NCI-H1105 treated with DMSO at 0.1 percent for 48 hours (cell line): ENCODE measurements at places on chromosomes 12 and 14.

DNA sequence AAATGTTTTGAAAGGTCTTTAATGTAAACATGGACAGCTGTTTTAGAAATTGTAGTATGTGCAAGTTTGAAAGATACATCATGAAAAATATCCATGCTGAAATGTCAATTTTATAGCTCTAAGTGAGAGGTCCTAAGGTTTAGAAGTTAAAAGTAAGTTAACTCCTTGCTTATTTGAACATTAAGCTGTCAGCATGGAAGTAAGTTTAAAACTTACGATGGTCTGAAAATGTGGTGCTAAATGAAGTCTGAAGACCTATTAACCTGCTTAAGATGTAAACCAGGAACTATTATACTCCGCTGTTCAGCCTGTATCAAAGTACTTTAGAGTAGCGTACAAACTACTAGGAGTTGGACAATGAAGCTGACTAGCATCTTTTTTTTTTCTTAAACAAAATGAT, 1082.4 kb downstream of the TMTC2 start:
- no peak for DNase-seq

DNA sequence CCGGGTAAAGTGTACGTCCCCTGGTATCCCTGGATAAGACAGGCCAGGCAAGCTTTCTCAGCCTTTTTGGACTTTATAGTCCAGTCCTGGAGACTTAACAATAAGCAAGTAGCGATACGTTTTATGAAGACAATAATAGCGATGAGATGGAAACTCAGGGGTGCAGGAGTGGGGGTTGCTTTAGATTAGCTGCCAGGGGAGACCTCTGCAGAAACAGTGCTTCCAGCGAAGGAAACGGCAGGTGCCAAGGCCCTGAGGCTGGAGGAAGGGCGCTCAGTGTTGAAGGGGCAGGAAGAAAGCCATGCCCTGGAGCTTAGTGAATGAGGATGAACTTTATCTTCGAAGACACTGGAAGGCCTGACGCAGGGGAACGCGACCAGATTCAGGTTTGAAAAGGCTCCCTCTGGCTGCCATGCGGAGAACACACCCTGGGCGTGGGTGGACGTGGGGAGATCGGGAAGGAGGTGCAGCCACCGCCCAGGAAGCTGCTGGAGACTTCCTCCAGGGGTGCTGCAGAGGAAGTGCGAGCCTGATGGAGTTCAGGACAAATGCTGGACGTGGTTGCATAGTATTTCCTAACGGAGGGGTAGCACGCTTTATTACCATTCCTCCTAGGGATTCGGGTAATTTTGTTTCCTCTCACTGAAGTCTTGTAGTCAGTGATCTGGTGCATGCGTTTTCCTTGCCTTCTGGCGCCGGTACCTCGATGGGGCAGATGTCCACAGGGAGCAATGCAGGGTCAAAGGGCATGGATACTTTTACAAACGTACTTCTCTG, 26.1 kb upstream of the UBC start:
- no peak for DNase-seq

- DNase-seq: no peak
These were observed 1.1 kb upstream of the GMFB start for GRCh38 chr14:54489731-54490444.

DNA sequence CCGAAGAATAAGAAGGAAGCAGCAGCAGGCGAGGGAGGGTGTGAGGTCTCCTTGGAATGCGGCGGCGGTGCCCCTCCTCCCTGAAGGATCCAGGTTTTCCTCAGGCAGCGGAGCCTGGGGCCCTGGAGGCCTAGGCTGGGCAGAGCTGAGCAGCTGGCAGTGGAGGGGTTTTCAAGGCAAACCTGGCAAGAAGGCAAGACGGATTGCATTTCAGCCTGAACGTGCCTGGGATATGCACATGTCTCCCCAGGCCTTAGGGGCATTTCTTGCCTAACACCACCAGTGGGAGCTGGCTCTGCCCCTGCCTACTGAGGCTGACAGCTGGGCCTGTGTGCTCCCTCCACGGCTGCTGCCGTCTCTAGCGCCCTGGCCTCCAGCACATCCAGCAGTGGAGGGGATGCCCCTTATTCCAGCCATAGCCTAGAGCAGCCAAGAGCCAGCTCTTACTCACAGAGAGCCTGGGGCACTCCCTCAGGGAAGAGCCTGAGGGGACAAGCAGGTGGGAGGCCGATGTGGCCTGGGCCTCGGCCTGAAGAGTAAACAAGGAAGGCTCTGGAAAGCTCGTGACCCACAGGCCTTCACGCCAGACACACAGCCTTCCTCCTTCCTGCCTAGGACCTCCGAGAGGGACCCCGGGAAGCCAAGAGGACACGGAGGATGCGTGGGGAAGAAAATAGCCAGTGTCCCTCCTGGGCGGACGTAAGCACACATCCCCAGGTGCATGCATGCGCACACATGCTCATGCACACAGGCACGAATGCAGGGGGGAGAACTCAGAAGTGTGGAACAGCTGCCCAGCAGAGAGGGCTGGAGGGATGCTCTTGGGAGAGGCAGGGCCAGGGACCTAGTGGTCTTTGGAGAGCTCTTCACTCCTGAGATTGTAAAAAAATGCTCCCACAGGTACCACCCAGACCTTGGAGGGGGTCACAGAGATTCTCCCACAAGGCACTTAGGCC, 23.0 kb upstream of the EIF2B2 start:
- DNase-seq: no peak

DNA sequence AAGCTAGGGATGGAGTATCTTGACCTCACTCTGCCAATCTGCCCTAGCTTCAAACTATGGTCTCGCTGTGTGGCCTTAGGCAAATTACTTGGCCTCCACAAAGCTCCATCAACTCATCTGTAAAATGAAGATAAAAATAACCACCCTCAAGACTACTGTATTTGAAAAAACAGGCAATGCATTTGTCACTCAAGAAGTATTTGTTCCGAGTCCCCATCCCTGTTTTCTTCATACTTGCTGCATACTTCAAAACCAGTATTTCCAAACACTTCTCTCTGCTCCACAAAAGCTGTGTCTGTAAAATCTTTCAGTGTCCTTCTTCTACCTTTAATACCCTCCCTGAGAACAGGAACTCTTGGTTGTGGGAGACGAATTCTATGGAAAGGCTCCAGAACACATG, 47.9 kb downstream of the GTF2A1 start:
- no peak for DNase-seq

GRCh38 chr12:90122681-90123080, 414.0 kb upstream of the ATP2B1 start:
- DNase-seq: no peak
